ENCODE measurements at places on chromosomes 7 and 10.

DNA sequence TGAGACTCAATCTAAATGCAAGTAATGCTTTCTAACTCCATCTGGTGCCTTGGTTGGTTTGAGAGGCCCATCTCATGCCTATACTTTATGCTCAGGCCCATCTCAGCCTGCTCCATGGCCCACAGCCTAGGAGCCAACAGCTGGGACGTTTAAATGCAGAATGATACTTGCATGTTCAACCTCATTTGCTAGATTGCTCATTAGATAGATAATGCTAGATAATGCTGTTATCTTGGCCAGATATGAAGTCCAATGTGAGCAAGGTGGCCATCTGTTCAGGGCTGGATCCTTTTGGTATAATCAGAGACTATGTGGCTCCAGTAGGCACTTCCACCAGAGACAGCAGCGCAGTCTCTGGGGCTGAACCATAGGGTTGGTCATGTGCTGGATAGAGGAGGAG, 321.6 kb upstream of the PHYHIPL start:
- DNase-seq = no peak

DNA sequence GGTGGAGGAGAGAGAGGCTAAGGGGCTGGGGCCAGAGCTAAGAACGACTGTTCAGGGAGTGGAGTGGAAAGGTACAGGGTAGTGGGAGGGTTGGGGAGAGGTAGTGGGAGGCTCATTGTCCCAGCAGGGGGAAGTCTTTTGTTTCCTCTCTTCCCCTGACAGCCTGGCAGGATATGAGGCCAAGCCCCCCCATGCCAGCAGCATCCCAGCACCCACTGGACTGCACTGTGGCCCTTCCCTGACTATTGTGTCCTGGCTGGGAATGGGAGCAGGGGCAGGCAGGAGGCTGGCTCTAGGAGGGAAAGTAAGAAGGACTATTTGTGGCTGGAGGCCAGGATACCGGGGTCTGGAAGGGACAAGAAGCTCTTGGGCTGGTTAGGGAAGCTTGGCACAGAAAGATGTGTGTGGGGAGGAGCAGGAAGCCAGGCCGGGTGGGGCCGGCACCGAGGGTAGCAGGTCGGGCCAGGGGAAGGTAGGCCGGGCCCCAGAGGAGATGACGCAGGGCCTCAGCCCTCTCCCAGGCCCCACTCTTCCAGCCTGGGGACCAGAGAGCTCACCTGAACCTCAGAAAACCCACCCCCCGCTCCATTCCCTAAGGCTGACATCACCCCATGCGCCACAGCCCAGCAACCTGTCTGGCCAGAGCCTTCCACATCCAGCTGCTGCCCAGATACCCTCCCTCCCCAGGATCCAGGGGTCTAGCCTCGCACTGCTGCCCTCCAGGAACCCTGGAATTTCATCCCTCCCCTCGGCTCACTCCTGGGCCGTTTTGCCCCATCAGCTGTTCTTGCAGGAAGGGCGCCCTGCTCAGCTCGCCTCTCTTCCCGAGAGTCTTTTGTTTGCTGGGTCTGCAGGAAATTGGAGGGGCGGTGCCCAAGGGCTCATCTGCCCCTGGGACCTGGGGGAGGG, 8.8 kb upstream of the EPHB4 start:
- no peak for DNase-seq

DNA sequence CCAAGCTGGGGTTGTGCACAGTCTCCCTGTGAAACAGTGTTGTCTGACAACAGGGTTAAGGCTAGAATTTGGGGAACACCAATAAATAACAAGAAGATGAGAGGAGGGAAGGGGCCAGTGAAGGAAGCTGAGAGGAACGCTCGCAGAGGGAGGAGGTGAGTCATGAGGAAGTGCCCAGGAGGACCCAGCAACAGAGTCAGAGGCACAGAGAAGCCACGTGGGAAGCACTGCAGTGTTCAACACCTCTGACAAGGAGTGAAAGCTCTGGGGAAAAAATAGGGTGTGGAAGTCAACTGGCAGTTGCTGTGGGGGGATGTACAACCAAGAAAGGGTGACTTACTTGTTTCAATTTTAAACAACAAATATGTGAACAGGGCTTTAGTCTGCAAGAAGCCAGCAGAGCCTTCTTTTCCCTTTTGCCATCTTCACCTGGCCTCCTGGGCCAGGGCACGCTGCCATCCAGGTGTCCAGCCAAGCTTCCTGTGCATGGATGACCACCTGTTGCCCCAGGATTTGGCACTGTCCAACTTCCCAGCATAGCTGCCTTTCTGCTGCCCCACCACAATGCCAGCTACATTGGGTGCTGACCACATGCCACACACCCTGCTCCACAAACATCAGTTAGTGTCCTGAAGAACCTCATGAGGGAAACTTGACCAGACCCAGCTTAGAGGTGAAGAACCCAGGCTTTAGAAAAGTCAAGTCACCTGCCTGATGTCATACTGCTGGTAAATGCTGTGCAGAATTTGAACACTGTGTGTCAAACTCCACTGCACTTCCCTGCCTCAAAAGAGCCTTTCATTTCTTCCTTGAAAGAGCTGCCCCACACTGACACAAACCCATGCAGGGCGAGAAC, 69.6 kb downstream of the ATXN7L1 start:
- peak; percentile 72 for DNase-seq

DNA sequence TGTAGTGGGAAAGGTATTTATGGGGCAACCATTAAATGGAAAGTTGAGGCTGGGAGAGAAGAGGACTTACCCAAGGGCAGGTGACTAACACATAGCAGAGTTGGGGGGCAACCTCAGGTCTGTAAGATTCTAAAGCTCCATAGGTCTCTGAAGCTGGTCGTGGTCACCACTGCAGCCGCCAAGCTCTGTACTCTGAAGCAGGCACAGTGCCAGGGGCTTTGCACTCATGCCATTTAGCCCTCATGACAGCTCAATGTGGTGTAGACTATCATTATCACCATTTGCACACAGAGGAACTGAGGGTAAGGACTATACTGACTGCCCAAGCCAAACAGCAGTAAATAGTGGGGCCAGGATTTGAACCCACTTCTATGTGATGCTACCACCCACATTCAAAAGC, 32.5 kb upstream of the TMEM273 start:
- no peak for DNase-seq

DNA sequence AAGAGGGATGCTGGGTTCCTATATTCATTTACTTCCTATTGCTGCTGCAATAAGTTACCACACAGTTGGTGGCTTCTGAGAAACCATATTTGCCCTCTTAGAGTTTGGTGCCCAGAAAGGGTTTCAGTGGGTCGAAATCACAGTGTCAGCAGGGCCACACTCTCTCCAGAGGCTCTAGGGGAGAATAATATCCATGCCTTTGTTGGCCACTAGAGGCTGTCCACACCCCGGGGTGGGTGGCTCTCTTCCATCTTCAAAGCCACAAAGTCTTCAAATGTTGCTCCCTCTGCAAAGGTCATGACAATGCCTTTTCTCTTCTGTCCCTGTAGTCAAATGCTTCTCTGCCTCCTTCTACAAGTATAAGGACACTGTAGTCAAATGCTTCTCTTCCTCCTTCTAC, 989.4 kb downstream of the CCSER2 start:
- DNase-seq = no peak

- DNase-seq = no peak
Observed at GRCh38 chr10:34808801-34809745, 6.0 kb downstream of the PARD3 start.

- DNase-seq = no peak
Observed at GRCh38 chr10:123573236-123574108, 92.7 kb upstream of the GPR26 start.

DNA sequence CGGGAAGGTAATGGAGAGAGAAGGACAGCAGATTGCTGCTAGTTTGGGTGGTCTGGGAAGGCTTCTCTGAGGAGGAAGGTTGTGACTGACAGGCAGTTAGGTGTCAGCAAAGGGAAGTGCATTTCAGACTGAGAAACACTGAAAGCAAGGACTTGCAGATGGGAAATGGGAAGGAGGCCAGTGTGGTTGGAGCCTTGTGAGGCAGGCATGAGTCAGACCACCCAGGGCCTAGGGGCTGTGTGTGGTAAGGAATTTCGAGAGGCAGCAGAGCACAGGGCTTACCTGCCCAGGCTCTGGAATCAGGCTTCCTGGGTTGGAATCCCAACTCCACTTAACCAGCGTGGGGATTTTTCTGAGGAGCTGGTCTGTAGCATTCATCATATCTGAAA, 53.5 kb downstream of the NRF1 start:
- DNase-seq = peak; percentile 70

GRCh38 chr10:26665080-26666048, 32.1 kb upstream of the PDSS1 start:
- no peak for DNase-seq

GRCh38 chr7:94303695-94304094, 91.0 kb upstream of the COL1A2 start:
- DNase-seq = no peak

GRCh38 chr7:140358024-140358411, 40.3 kb downstream of the SLC37A3 start:
- DNase-seq = no peak

DNA sequence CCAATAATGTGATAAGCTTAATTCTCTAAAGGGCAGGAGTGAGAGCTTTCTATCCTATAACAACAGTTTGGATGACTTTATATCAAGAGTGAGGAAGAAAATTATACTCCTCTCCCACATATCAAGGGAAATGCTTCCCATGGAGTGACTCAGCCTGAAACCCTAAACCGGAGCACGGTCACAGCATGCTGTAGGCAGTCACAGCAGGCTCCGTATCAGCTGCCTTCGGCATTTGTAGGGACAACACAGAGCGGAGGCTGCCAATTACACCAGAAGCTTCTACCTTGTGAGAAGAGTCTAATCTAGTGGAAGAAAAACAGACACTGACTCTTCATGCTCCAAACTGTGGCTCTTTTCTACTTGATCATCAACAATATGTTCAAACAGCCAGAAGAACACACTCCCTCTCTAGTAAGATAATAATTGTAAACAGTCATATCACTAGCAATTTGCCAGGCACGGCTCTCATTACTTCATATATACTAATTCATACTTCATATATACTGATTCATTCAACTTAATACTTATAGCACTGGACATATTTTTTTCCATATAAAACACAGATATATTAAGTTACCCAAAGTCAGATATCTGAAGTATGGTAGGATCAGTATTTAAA, 65.9 kb downstream of the DGKB start:
- no peak for DNase-seq

DNA sequence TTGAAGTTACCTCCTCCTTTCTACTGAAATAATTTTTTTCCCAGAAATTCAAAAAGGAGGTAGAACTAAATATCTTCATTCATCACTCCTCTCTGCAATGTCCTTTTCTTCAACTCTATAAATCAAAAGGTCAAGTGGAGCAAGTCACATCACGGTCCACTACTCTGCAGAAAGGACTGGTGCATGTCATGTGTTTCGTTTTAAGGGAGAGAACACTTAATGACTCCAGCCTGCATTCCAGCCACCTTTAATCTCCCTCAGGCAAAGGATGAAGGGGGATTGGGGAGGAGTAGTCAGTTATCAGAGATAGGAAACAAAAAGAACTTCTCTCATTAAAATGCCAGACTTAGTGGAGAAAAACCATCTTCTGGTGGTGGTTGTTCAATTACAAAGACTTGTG, 78.9 kb downstream of the ANK3 start:
- DNase-seq = no peak

GRCh38 chr7:24812305-24812945, 55.2 kb upstream of the GSDME start:
- peak; percentile 38 for DNase-seq

DNA sequence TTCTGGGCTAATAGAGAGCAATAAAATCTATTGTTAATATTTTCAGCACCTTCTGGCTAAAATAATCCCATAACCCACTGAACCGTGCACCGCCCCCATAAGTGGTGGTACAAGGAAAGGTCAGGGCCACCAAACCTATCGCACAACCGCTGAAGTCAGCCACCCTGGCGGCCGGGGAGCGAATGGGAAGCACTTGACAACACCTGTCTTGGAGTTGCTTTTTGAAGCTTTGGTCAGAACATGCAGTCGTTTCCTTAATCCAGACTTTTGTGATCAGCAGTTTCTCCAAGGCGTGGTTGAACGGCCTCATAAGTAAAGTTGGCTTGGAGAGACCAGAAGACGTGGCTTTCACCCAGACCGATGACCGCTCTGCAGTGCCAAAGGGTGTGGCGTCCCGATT, 97.4 kb downstream of the DNAJB6 start:
- DNase-seq = no peak

DNA sequence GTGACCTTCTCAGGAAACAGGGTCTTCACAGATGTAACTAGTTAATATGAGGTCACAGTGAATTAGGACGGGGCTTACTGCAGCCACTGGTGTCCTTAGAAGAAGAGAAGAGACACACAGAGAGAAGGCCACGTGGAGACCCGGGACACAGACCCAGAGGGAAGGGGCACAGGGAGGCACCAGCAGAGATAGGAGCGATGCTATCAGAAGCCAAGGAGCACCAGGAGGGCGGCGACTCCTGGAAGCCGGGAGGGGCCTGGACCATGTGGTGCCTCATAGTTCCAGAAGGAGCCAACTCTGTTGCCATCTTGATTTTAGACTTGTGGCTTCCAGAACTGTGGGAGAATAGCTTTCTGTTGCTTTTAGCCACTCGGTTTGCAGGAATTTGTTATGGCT, 505.9 kb downstream of the TCERG1L start:
- no peak for DNase-seq

- DNase-seq = no peak
Observed at GRCh38 chr10:130757821-130758489, 553.6 kb downstream of the TCERG1L start.

GRCh38 chr7:33186192-33186591, 56.8 kb downstream of the BBS9 start:
- no peak for DNase-seq

DNA sequence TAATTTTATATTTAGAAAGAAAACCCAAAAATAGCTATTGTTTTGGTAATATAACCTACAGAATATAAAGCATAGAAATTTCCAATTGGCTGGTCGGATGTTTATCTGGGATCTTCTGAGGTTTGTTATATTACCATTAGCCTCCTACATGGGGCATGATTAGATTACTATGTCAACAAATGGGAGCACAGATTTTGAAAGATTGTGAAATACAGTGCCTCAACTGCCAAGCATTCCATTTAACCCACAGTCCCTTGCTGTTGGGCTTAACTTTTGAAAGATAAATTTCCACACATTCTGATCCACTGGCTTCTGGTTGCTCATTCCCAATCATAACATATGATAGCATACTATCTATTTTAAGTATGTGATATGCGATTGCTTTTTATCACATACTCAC, 455.4 kb upstream of the C7orf33 start:
- no peak for DNase-seq

- no peak for DNase-seq
Observed at GRCh38 chr7:100881136-100881535, 6.2 kb downstream of the SRRT start.

GRCh38 chr7:158259671-158260418, 327.8 kb downstream of the PTPRN2 start:
- DNase-seq = no peak

Measured in MV-4-11 (cell line).